NCI-H1436 (cell line): ENCODE measurements at places on chromosomes 7 and 10.

- DNase-seq, result no peak
Measured at GRCh38 chr10:5817322-5818047, 4.3 kb upstream of the GDI2 start.

DNA sequence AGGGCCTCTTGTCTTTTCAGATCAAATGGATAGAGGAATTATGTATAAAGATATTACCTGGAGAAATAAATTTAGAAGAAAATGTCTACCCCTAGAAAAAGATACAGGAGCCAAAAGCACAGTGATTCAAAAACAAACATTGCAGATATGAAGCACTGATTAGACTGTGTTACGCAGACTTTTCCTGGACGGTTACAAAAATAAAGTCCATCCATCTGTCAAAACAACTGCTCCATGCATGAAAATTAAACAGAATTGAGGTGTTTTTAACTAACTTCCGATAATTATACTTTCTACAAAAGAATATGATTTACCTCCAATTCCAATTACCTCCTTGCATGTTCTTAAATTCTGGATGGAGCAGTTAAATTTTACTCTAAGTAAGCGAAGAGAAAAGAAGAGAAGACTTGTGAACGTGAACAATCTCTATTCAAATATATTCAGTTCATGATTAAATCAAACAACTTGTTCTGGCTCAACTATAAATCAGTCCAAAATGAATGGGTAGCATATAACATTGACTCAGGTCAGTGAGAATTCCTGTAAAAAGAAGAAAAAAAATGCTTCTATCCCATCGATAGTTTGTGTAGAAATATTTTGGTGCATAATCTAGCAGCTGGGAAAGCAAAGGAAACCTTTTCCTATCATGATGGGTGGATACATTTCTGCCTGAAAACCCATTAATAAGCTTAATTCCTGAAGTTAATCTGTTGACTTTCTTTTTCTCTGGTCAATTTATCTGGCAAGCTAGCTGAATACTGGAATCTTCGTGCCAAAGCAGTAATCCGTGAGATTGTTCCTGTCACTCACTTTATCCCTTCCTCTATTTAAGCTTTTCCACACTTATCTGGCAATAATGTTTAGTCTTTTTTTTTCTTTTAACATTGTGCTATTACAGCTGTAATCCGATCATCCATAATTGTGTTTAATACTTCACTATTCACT, 80.4 kb downstream of the SEMA3A start:
- no peak for DNase-seq

GRCh38 chr7:118863966-118864365, 639.5 kb downstream of the ANKRD7 start:
- DNase-seq, result no peak

DNA sequence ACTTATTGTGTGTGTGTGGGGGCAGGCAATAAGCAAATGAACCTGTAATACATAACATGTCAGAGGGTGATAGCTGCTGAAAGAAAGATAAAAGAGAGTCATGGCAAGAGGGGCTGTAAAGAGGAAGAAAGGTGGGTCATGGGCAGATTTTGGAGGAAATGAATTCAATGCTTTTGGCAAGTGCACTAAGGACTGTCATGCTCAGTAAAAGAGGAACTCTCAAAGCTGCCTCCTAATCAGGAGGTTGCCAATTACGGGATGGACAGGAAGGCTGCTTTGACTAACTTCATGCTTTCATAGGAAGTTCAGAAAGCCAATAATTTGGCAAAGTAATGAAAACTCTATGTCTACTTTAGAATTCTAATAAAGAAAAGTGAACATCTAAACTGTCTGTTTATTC, 401.2 kb downstream of the SH2D4B start:
- DNase-seq, result no peak

DNA sequence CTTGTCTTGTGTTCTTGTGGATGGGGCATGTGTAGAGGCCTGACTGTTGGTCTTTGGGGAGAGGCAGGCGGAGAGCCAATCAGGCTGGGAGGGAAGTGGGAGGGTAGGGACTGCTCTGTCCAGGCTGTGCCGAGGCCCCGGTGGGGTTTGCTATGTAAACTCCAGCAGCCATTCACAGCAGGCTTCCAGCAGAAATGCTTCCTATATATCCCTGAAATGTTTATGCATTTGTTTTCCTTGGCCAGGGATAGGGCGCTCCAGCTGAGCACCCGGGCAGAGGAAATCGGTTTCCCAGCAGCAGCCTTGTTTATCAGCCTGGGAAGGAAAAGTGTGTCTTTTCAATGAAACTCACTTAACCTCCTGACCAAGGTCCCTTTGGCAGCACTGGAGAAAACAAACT, 18.3 kb upstream of the AQP1 start:
- no peak for DNase-seq

DNA sequence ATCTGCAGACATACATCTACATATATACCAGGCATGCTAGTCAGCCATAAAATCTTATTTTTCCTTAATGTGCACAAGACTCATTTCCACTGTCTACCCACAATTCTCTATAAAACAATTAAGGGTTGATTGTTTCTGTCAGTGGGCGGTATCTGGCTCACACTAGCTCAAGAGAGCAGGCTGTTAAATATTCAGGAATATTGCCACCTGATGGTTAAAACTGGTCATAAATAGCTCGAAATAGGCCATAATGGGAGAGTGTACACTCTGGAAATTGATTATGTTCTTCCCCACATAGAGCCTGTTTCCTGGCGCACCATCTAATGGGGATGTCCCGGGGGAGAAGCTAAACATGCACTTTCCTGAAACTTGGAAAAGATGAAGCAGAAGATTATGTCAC, 620.6 kb upstream of the ANKRD30A start:
- DNase-seq, result no peak

DNA sequence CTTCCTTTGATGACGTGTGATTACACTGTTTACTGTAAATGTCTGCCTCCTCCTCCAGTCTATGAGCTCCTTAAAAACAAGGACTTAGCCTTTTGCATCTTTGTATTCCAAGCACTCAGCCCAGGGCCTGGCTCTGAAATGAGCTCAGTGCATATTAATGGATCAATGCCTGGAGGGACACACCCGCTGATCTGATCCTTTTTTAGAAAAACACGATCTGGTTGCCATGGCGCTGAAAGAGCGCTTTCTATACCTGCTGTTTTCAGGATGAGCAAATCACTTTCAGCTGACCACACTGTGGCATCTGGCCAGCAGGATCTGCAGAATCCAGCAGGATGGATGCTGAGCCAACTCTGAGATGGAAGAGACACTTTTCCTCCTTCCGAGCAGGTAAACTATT, 37.8 kb upstream of the GARS1 start:
- DNase-seq, result no peak

- DNase-seq, result no peak
Measured at GRCh38 chr10:28250358-28250757, 52.5 kb downstream of the MPP7 start.
